ENCODE measurements at places on chromosomes 16 and 17.

DNA sequence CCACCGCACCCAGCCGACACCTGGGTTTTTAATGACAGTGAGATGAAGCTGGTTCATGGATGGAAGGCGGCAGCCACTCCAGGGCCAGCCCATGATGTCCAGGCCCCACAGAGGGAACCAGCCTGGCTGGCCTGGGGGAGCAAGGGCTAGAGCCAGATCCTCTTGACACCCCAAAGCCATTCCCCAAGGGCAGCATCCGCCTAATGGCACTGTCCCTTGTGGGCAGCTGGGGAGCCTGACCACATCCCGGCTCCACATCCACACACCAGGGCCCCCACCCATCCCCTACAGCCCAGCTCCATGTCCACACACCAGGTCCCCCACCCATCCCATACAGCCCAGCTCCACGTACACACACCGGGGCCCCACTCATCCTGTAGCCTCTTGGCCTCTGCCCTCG lies 53.3 kb upstream of the ACSF3 start:
- no peak for DNase-seq

GRCh38 chr17:12994341-12995074 lies 23.3 kb downstream of the ELAC2 start:
- DNase-seq = no peak

- DNase-seq = no peak
These were observed 3.0 kb upstream of the QPRT start for GRCh38 chr16:29675811-29676643.

GRCh38 chr16:63415014-63415413 lies 1378.8 kb upstream of the CDH8 start:
- DNase-seq = no peak

GRCh38 chr17:10094797-10095196 lies 103.6 kb downstream of the GAS7 start:
- DNase-seq = no peak

- DNase-seq = no peak
These were observed 1.2 kb upstream of the EFNB3 start for GRCh38 chr17:7703584-7704479.

DNA sequence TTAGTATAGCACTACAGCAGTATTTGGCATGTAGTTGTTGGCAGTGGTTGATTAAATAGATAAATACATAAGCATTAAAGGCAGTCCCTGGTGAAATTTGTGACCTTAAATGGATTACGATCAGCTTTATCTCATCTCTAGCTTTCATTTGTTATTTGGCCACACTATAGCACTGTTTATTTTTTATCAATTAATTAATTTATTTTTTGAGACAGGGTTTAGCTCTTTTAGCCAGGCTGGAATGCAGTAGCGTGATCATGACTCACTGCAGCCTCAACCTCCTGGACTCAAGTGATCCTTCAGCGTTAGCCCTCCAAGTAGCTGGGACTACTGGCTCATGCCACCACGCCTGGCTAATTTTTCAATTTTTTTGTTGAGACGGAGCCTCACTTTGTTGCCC lies 18.7 kb upstream of the ARHGAP17 start:
- no peak for DNase-seq

GRCh38 chr16:23874613-23875294 lies 39.0 kb downstream of the PRKCB start:
- no peak for DNase-seq

- no peak for DNase-seq
These were observed 100.1 kb downstream of the TMEM100 start for GRCh38 chr17:55622547-55622946.

DNA sequence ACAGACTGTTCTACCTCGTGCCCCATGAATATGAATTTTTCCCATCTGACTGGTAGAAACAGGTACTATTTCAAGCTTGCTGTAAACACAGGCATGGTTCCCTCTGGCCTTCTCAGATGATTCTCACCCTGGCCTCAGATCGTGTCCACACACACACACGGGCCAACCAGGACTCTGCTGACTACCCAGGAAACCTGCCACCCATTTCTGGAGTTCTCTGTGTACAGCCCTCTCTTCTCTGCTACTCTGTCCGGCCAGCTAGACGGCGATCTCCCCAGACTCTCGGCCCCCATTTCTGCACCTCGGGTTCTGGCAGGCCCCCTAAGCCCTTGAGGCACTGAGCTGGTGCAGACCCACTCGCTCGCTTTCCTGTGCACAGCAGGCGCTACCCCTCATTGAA lies 31.2 kb downstream of the RPA1 start:
- DNase-seq = no peak

DNA sequence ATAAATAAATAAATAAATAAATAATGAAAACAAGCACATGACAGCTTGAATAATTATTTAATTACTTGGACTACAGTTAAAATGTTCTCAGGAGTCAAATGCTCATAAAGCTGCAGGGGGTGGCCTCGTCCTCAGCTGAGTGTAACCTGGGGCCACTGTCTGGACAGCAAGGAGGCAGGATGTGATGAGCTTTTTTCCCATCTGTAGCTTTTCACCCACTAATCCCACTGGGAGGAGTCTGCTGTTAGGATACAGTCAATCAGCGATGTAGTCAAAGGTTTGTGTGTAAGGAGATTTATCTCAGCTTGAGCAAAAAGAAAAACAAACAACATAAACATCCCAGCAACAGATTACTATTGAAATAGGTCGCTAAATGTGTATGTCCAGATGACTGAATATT lies 22.5 kb downstream of the ZCCHC14 start:
- DNase-seq = no peak

GRCh38 chr17:8826808-8827435 lies 27.8 kb upstream of the MFSD6L start:
- DNase-seq = no peak

DNA sequence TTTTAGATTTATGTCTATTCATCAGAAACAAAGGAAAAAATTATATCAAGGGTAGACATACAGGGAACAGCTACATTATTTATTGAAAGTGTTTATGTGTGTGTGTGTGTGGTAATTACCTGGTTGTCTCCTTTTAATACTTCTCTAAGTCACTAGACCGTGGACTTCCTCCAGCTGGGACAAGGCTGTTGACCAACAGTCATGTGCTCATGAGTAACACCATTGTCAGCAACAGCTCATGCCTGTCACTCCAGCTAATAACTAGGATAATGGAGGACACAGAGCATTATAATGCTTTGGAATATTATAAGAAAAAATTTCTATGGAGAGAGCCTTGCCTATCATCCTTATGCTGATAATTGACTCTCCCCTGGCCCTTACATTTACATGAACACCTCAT lies 125.3 kb upstream of the SALL1 start:
- no peak for DNase-seq

DNA sequence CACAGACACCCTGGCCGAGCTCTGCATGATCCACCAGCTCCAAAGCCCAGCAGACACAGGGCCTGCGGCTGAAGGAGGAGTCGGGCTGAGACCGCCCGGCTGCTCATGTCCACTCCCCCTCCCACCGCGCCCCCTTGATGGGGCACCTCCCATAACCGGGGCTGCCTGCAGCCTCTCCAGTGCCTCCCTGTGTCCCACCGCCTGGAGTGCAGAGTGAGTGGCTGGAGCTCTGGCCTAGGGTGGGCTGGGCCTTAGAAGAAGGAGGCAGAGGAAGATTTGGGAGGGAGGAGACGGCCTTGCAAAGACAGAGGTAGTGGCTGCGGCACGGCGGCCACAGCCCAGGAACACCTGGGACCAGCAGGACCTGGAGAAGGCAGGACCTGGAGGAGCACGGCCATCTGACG lies 4.0 kb downstream of the CBFA2T3 start:
- DNase-seq = no peak

- no peak for DNase-seq
These were observed 28.6 kb upstream of the TNS4 start for GRCh38 chr17:40529991-40530390.

DNA sequence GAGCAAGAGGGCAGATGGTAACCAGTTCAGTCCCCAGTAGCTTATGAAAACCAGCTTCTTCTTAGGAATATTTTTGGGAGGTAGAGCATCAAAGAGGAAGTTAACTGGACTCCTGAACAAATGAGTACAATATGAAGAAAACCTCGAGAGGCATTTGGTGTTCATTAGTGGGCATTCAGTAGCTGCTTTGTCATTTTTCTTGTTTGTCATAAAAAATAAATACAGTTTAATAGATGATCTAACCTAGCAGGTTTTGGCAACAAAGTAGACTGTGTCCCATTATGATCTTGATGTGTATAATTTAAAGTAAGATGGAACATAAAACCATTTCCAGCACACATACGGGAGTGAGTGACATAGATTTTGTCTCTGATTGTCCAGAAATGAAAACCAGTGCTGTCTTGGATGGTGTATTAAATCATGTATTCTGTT lies 173.1 kb downstream of the HS3ST3A1 start:
- no peak for DNase-seq

- DNase-seq = no peak
These were observed 10.0 kb upstream of the GAA start for GRCh38 chr17:80091376-80091775.

- DNase-seq = no peak
These were observed 31.6 kb upstream of the FAAP100 start for GRCh38 chr17:81583589-81584342.
